ENCODE measurements at places on chromosomes 6 and 20.
A peak's percentile ranks its signal among the peaks of the same experiment; 100 is the strongest.

DNA sequence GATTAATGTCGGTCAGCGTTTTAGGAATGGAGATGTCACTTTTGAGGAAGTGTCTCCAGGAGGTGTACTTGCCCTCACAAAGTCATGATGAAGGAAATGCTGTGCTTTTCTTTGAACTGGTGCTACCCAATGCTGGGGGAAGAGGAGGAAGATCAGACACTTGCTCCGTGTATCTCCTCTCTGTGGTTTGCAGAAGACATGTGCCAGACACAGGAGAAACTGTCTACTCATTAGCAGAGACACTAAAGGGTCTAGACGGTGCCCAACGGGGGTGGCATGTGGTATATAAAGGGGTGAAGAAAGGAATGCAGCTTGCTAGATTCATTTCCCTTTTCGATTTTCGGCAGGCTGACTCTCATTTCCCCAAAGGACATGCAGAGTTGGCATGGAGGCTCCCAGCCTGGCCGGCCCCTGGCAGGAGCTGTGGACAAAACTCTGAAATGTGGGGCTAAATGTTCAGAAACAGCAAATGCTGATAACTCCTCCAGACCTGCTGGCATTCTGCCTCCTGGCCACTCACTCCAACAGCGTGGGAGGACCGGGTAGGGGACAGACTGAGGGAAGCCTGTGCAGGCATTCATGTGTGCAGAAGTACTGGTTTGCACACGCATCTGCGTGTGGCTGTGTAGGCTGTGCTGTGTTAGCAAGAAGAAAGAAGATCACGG, 59.6 kb upstream of the QKI start:
- DNase-seq, result no peak

DNA sequence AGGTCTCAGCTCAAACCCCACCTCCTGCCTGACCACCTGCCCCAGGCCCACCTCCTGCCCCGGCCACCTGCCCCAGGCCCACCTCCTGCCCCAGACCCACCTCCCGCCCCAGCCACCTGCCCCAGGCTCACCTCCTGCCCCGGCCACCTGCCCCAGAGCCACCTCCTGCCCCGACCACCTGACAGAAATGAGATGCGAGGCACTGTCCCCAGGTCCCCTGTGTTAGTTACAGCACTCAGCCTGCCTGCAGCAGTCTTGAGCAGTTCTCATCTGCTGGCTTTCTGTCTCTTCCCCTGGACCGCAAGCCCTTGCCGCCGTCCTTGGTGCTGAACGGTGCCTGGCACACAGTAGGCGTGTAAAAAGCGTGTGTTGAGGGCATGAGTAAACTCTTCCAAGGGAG, 79.5 kb downstream of the CDH4 start:
- DNase-seq, result no peak

DNA sequence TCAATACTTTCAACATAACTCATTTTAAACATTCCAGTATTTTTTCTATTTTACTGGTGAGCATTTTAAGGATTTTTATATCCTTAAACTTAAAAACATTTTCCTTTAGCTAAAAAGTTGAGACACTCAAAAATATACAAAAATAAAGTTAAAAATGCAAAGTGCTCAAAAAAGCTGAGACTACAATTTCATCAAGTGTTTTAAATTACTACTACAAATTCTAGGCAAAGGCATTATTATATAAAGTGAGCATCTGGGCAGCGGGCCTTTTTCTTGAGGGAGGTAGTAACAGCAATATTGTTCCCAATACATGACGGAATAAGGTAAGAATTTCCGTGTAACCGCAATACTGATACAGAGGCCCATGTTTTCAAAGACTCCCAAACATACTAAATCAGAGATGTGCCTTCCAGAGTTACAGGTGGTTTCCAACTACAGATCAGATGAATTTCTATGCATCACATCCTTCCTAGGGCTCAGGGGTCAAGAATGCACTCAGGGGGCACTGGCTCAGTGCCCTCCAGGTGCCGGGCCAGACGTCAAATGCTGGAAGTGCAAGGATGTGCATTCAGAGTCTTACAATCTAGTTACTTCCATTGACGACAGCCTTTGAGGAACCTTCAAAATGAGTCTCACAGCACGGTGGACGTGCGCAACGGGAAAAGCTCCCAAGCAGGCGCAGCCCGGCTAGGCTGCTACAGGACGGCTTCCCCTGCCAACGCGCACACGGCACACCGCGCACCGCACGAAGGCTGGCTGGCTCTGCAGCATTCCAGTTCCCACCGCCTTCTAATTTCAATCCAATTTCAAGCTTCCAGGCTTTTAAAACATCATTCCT, 1.7 kb downstream of the PHF10 start:
- peak; percentile 22 for DNase-seq

DNA sequence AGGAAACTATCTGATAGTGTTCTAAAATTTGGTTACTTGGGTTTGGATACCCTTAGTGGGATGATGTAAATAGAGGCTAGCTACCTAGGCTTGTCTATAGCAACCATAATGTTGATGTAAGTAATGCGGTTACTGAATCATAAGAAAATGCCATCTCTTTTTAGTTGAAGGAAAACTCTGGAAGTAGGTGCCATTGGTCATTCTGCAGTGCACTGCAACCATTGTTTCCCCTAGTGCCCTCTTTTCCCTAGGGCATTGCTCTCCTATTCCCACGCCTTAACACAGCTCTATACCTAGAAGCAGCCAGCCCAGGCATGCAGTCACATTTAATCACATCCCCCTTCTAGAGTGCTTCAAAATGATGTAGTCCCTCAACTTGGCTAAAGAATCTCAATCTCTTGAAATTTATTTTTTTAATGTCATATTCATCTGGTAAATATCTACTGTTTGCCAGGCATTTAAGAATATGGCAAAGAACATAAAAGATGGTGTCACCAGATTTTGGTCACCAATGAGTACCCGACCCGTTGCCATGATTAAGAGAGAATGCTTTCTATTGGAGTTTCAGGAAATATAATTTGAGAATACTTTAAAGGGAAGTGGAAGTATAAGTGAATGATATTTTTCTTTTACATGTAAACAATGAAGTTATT, 10.4 kb downstream of the LOC128125822 start:
- no peak for DNase-seq

DNA sequence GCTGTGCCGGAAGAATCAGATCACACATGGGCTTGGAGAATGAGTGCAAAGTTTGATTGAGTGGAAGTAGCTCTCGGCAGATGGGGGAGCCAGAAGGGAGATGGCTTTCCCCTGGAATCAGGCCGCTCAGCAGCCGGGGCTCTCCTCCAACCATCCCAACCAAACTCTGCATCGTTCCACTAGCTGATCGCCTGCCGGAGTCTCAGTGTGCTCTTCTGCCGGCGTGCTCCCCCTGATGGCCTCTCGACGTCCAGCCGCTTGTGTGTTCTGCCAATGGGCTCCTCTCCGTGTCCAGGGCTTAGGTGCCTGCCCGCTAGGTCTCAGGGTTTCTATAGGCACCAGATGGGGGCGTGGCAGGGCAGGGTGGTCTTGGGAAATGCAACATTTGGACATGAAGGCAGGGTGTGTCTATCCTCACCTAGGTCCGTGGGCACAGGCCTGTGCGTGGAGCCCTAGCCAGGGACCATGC, 4.9 kb upstream of the BIRC7 start:
- DNase-seq, result no peak

- no peak for DNase-seq
Measured at GRCh38 chr6:93260881-93261280, 158.5 kb downstream of the EPHA7 start.

- DNase-seq, result peak; percentile 48
Measured at GRCh38 chr6:44338228-44339122, 4.0 kb upstream of the SPATS1 start.

GRCh38 chr6:154395316-154395715, 38.7 kb upstream of the IPCEF1 start:
- no peak for DNase-seq

DNA sequence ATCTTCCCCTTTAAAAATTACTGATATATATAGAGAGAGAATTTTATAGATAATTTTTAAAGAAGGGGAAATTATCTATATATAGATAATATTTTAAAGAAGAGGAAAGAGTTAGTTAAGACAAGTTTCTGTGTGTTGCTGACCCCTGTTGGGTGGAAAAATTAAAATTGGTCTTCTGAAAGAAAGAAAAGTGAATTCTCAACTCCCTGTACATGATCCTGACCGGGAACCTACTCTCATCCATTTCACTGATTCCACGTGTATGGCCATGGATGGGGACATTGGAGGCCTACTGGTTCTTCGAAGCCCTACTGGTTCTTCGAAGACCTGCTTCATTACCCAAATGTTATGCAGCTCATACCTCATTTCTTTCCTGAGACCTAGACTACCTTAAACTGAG, 53.0 kb upstream of the TCF21 start:
- no peak for DNase-seq

DNA sequence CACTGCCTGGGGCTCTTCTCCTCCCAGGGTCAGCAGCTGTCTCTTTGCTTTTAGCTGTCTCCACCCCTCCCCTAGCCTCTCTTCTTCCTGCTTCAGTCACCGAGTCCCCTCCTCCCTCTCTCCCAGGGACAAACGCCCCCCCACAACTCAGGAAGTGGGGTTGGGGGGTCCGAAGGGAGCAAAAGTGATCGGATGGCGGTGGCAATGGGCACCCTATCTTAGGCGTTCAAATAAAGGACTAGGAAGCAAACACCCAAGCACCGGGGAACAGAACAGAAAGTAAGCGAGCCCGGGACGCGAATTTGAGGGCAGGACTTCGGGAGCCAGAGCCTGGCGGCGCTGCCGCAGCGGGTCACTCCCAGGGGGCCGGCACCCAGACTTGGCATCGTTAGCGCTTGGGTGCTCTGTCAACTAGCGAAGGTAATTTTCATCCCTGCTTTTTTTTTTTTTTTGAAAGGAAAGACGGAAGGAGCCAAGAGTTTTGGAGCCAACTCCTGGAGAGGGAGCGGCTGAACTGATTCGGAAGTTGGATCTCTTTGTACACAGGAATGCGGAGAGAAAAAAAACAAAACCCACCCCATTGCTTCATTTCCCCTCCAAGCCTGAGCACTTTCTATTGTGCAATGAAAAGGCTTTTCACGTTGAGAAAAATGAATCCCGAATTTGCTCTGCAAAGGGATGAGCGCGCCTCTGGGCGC, 815 bp upstream of the ITPR3 start:
- no peak for DNase-seq

DNA sequence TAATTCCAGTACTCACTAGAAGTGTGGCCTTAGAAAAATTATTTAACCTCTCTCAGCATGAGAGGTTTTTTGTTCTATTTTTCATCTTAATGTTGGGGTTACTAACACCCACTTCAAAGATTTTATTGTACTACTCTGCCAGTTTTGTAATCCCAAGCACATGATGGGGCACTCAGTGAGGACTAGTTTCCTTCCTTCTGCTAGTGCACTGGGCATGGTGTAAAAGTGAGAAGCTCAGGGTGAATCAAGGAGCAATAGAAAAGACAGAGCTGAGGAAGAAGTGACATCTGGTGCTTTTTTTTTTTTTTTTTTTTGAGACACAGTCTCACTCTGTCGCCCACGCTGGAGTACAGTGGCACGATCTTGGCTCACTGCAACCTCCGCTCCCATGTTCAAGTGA, 439.4 kb upstream of the ARID1B start:
- DNase-seq, result no peak

- DNase-seq, result no peak
Measured at GRCh38 chr20:34271956-34272355, 30.7 kb downstream of the ASIP start.

All from stimulated activated naive CD4-positive, alpha-beta T cell treated with Interleukin-2 at 50 U/mL for 16 hours (primary cell).